LNCaP clone FGC (cell line): ENCODE measurements at places on chromosomes 4 and X.

DNA sequence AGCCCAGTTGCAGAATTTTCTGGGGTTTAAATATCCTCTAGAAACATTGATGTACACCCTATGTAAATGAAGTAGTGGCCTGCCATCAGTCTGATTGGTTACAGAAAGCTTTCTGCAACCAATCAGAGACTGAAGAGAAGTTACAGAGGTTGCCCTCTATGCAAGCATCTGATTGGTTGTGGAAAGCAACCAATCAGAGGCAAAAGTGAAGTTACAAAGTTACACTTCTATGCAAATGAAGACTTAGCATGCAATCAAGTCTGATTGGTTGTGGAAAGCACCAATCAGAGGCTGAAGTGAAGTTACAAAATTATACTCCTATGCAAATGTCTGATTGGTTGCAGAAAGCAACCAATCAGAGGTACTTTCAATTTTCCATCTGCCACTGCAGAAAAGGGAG, 51.9 kb upstream of the USP9X start:
- no peak for DNase-seq

- DNase-seq: no peak
Observed at GRCh38 chr4:120415896-120416295, 349.2 kb upstream of the MAD2L1 start.

DNA sequence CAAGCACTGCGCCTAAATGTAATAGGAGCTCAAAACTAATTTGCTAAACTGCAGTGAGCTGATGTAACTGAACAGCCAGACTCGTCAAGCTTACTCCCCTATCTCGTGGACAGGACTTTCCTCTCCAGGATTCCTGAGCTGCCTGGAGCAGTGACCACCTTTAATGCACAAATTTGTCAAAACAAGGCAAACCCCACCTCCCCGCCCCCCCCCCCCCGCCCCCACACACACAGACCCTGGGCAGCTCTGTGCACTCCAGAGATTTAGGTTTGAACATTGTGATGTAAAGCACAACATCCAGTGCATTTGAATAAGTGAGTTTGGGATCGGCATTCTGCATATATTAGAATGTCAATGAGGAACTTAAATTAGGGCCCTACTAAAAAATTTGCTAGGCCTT, 77.7 kb upstream of the DHX15 start:
- no peak for DNase-seq

- DNase-seq: no peak
Observed at GRCh38 chr4:22482250-22483127, 33.4 kb downstream of the ADGRA3 start.

DNA sequence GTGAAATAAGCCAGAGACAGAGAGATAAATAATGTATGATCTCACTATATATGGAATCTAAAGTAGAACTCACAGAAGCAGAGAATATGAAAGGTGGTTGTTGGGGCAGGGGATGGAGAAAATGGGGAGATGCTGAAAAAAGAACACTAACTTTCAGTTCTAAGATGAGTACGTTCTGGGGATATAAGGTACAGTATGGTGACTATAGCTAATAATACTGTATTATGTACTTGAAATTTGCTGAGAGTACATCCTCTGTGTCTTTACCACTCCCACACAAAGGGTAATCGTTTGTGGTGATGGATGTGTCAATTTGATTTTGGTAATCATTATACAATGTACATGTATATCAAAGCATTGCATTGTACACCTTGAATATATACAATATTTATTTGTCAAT, 6.6 kb downstream of the FBXL5 start:
- DNase-seq: no peak

- DNase-seq: no peak
Observed at GRCh38 chrX:39377157-39377556, 575.9 kb downstream of the MID1IP1 start.

- no peak for DNase-seq
Observed at GRCh38 chrX:85203461-85203970, 40.1 kb downstream of the SATL1 start.

GRCh38 chrX:150080497-150080896, 142.2 kb upstream of the EOLA2 start:
- DNase-seq: no peak

- DNase-seq: no peak
Observed at GRCh38 chr4:79918292-79918691, 154.7 kb downstream of the ANTXR2 start.

DNA sequence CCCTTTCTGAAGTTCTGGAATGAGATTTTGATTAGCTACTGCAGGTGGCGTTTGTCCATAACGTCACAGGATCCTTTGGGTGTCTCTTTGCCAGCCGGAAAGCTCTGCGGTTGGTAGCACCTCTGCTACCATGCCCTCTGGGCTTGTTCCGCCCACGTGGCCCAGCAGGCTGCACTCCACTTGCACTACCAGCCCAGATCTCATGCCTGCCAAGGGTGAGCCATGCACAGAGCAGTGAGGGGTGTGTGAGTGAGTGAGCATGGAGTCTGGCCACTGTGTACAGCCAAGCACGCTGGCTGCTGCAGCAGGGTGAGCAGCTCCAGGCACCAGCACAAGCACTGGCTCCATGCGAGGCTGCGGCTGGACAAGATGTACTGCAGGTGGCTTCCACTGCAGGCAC, 6.6 kb upstream of the HNRNPD start:
- no peak for DNase-seq

- no peak for DNase-seq
Observed at GRCh38 chr4:139278912-139279759, 889 bp downstream of the MGARP start.

DNA sequence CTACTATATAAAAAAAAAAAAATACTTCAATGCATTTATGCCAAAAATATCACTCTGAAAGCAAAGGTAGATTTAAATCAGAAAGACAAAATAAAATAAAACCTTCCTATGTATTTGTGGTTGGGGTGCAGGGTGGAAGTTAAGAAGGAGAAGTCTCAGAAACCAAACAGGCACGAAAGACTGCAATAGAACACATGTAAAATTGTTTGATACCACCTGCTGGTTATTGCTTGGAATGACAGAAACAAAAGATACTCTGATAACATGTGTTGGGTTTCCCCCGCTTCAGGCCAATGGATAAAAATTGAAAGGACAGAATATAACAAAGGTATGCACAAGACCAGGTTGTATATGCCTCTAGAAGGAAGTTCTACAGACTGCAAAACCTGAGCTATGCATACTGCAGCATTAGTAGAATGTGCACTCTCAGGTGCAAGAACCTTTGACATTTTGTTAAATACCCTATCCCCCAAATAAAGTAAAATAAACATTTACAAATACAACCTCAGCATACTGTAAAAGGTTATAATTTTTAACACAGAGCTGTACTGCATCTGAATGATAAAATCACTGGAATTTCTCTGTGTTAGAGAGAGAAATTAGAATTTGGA, 118.8 kb downstream of the GABRA2 start:
- no peak for DNase-seq

DNA sequence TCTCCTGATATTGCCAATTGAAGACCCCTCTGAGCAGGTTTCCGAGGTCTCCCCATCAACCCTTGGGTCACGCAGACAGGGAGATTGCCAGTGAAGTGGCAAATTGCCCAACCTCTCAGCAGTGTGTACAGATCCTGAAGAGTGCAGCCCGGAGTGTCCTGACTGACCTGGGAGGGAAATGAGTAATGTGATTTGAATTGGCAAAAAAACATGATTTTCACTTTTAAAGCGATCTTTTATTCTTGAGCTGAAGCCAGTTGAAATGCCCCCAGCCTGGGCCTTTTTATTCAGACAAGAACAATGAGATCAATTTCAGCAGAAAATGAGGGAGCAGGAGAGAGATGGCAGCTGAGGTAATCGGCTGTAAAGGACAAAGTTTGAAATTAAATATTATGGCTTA, 401.8 kb downstream of the RAPGEF2 start:
- DNase-seq: no peak

- no peak for DNase-seq
Observed at GRCh38 chr4:84948056-84948455, 18.4 kb downstream of the WDFY3 start.

DNA sequence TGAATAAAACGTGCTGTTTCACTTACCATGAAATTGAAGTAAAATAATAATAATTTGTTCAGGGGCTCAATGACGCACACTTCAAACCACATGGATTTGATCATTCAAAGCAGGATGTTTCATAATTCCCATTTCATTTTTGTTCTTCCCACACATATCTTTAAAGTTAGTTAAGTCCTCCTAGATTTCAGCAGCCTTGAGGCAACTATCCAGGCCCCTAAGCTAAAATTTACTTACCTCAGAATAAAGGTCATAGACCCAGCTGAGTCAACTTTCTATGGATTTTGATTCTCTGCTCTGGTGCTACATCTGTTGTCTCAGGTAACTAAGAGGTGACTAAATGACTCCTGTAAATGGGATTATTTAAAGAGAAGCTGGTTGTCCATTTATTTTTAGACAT, 25.0 kb downstream of the GPR174 start:
- DNase-seq: no peak

GRCh38 chrX:621705-622503, 8.7 kb upstream of the SHOX start:
- no peak for DNase-seq

DNA sequence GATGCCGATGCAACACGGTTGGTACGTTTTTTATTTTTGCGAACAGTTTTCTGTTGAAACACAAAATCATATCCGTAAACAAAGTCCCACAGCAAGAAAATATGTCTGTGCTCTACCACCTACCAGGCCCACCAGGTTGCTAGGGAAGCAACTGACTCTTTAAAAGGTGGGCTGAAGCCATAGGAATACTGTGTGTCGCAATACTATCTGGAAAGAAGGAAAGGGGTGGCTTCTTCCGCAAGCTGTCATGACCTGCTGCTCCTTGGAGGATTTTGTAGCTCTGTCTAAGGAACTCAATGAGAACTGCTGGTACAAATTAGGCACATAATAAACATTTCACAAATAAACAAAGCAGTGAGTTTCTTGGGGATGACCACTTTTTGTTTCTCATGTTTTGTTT, 46.5 kb downstream of the BEND2 start:
- DNase-seq: no peak

GRCh38 chrX:40380655-40381488, 199.9 kb upstream of the ATP6AP2 start:
- no peak for DNase-seq

- no peak for DNase-seq
Observed at GRCh38 chr4:176270669-176271068, 1.6 kb upstream of the ASB5 start.

DNA sequence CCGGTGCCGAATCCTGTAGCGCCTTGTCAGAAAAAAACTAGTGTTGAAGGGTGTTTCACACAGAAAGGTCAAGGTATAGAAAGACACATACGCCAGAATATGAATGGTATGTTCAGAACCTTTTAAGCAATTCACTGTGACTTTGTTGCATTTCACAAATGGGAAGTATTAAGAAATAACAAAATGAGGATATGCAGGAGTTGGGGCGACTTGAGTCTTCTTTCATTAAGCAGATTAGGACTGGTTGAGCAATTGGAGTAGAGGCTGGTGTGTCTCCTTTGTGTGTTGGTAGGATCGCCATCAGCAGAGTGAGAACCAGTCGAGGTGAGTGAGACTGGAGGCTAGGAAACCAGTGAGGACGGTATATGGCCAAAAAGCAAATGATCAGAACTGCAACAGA, 1454.5 kb upstream of the TENM3 start:
- no peak for DNase-seq

DNA sequence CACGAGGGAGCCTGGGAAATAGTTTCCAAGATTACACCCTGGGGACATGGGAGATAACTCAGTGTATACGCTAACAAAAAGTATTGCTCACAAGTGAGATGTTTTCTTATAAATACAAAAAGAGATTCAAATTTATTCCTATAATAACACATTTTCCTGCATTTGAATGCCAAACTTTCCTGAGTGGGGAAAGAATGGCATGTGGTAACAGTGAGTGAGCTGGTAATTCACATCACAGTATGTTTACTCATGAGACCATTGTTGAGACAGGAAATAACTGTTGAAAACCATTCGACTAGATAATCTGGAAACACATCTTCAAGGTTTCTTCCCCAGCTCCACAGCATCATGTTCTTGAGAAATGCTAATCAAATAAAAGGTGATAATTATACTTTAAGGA, 109.1 kb downstream of the TASL start:
- DNase-seq: no peak

DNA sequence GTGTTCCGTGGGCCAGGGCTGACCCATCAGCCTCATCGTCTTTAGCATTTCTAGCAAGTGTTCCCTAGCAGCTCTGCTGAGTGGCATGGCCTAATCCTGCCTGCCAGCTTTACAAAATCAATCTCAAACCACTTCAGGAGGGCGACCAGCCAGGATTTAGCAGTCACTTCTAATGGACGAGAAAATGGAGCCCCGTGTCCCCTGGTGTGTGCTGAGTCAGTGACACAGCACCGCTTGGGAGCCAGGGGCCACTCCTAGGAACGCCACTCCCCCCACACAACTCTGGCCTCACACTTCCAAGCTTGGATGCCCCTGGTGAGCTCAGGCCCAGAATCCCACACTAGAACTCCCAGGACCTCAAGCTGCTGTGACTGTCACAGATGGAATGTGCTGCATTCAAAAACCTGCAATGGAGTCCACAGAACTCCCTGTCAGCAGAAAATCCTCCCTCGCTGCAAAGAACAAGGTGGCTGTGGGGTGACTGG, 311.2 kb upstream of the GATB start:
- DNase-seq: no peak

GRCh38 chr4:80229128-80229527, 31.8 kb downstream of the PRDM8 start:
- DNase-seq: no peak

DNA sequence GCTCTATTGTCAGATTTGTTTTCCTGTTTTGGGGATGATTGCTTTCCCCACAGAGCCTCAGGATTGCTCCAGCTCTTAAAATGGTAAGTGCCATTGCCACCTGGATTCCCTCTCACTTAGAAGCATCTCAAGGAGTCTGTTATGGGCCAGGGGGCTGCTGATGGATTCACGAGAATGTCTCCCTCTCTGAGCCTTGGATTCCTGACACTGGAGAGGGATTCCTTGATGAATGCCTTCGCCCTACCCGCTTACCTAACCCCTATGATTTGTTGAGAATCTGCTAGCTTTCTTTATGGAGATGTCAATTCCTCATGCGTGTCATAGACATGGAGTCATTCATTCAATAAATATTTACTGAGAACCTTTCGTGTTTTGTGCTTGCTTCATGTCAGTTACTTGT, 36.9 kb upstream of the TENM3 start:
- DNase-seq: no peak

- DNase-seq: no peak
Observed at GRCh38 chrX:120309873-120310705, 1.2 kb downstream of the TMEM255A start.

- DNase-seq: no peak
Observed at GRCh38 chr4:98689507-98690174, 31.2 kb upstream of the TSPAN5 start.

DNA sequence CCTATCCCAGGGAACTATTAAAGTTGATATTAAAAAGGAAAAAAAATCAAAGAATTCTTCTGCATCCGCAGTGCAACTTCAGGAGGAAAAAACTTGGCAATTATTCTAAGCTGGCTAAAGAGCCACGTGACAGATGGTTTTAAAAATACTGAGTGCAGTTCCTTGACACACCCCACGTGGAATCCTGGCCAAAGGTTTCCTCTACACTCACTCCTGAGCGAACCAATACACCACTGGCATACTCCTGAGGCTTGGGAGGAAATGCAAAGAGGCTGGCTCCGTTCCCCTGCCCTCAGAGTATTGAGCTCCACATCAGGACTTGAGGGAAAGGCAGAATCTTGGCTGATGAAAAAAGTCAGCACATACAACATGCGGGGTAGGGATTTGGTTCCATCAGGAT, 133.8 kb upstream of the ATP6AP2 start:
- DNase-seq: no peak
